ENCODE measurements at places on chromosomes 6 and 20.

DNA sequence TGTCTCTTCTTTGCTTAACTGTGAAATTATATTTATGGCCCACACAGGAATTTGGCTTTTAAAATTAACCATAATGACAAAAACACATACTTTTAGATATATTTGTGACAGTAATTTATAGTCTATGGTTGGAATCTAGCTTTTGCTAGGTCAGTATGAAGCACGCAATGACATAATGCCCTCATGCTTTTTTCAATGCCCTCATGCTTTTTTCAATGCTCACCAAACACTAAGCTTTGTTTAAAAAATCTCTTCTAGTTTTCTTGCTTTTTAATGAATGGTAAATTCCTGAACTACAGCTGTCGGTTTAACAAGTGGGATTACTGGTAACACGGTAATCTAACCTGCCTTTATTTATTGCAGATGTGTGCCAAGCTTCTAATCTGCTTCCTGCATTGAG, 12.7 kb downstream of the CCN6 start:
- no peak for DNase-seq

GRCh38 chr6:122389704-122390372, 9.6 kb upstream of the HSF2 start:
- no peak for DNase-seq

- no peak for DNase-seq
Measured at GRCh38 chr20:57317316-57317788, 12.3 kb upstream of the SPO11 start.

DNA sequence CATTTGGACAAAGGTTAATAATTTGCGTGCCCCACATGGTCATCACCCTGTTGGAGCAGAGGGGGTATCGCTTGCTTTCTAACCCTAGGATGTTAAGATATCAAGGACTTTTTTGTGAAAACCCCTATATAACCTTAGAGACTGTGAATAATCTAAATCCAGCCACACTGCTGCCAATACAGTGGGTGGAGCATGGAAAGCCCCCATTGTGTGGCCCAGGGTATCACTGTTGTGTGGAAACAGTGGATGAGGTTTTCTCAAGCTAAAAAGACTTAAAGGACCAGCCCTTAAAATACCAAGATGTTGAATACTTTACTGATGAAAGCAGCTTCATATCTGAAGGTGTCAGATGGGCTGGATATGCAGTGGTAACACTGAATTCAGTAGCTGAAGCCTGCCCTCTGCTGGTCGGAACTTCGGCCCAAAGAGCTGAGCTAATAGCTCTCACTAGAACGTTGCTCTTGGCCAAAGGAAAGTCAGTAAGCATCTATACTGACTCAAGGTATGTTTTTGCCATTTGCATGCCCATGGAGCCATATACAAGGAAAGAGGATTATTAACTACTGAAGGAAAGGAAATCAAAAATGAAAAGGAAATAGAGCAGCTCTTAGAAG, 695.2 kb downstream of the PHF3 start:
- no peak for DNase-seq

DNA sequence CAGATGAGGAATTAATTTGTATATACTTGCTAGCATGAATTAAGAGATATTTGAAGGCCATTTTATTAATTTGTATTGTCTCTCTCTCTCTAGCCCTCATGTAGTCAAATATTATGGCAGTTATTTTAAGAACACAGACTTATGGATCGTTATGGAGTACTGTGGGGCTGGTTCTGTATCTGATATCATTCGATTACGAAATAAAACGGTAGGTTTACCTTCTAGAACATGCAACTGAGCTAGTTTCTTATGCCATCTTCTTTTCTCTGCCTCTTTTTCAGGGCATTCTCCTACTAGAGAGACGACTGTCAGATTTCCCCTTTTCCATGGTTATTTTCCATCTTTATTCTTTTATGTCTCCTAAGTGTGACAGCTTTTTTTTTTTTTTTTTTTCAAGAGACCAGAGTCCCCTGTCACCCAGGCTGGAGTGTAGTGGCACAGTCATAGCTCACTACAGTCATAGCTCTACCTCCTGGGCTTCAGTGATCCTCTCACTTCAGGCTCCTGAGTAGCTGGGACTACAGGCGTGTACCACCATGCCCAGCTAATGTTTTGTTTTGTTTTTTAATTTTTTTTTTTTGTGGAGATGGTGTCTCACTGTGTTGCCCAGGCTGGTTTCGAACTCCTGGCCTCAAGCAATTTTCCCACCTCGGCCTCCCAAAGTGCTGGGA, 15.6 kb downstream of the STK4 start:
- DNase-seq, result no peak

Data from NCI-H187 treated with DMSO at 0.1 percent for 48 hours (cell line).